ENCODE measurements at places on chromosomes 2 and 18.

GRCh38 chr2:44137048-44137447 lies 31.6 kb upstream of the PPM1B start:
- DNase-seq, result no peak

DNA sequence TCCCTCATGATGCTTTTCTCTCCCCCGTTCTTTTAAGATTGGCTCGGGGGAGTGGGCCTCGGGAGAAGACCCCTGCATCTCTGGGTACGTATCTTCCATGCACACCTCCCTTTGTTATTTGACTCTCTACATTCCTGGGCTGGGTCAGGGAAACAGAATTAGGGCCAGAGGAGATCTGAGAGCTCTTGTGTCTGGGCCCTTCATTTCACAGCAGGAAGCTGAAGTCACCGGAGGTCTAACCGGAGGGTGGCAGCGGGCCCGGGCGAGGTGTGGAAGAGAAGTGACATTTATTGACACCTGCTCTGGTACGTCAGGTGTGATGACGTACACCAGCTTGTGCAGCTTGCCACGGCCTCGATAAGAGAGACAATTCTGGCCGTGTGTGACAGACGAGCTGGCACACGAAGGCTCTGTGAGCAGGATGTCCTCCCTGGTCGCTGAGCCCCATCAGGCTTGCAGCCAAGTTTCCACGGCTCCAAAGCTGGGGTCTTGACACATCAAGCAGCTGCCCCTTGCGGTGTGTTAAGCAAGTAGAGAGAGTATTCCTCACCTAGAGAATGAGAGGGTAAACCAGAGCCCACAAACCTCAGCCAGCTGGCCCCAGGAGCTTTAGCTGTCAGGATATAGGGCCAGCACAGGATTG lies 30.4 kb downstream of the TOGARAM2 start:
- DNase-seq, result no peak

- DNase-seq, result peak; percentile 44
These were observed 383.1 kb downstream of the TSN start for GRCh38 chr2:122138561-122138960.

DNA sequence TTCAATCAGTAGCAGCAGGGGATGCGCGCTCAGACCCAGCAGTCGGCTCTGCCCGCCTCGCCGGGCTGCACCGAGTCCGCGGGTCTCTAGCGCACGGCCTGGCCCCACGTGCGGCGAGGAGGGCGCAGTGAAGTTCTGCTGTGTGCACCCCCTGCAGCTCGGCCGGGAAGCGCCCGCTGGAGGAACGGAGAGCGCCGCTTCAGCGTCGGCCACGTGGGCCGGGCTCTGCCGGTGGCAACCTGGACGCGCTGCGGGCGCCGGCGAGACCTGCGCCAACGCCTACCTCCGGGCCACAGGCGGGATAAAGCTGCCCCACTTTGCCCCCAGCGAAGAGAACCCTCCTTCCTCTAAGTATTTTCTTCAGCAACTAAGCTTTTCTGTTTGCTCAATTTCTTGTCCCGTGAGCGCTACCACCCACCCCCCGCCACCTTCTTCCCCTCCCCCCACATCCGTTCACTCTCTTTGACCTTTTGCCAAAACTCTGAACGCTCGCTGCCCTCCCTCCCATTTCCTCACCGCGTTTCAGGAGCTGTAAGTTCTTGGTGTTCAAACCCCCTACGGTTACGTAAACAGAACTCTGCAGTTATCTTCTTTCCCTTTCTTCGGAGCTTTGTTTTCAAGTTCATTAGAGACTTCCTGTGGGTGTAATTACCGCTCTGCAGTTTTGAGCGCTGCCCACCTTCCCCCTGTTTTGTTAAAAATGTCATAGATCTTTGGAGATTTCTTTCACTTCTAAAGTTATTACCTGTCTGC lies 42.6 kb upstream of the EDAR start:
- peak; percentile 52 for DNase-seq

DNA sequence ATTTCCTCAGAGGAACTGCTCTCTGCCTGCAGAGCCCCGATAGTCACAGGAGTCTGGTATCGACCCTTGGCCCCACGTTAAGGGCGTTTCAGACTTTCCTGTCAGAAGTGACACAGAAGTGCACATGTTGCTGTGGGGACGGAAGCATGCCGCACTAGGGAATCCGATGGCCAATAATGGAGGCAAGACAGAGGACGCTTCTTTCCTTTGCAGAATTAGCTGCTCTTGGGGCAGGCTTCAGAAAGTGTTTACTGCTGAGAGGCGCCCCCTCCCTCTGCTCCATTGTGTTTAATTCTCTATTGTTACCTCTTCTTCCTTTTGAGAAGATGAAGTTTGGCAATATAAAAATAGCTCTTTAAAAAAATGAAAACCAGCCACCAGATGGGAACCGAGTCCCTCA lies 118.6 kb upstream of the EML6 start:
- no peak for DNase-seq

GRCh38 chr2:152962446-152962845 lies 244.0 kb downstream of the ARL6IP6 start:
- no peak for DNase-seq

DNA sequence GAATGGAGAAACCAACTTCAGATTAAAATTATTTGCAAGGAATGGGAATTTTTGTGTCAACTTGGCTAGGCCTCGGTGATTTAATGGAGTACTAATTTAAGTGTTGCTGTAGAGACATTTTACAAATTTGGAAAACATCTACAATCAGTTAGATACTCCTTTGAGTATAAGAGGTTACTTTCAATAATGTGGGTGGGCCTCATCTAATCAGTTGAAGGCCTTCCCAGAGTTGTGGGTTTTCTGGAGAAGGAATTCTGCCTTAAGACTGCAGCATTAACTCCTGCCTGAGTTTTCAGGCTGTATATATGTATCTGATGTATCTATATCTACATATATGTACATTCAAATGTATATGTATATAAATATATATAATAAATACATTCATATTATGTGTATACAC lies 47.6 kb upstream of the ABCA12 start:
- no peak for DNase-seq

DNA sequence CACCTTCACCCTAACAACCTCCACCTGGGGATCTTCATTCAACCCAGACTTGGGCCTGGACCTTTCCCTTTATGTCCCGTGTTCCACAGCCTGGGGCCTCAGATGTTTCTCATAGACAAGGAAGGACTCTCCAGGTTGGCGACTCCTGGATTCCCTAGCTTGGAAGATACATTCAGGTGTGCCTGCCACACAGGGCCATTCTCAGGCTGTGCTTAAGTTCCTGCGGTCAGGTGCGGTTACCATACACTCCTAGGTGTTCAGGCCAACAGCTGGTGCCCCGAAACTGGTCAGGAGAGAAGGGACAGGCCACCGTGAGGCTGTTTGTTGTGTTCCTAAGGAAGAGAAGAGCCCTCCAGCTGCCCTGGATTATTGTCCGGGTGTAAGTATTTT lies 15.6 kb downstream of the SLC4A3 start:
- no peak for DNase-seq

DNA sequence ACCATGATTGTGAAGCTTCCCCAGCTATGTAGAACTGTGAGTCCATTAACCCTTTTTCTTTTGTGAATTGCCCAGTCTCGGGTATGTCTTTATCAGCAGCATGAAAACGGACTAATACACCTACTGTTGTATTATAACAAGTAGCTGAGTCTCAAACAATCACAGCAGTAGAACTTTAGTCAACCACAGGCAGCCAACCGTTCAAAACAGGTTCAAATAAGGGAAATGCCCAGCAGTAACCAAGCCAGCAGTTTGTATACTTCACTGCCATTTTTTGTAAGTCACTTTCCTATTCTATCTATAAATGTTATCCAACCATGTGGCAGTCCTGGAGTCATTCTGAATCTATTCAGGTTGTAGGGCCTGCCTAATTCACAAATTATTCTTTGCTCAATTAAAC lies 1560.6 kb upstream of the SLC39A10 start:
- DNase-seq, result no peak

DNA sequence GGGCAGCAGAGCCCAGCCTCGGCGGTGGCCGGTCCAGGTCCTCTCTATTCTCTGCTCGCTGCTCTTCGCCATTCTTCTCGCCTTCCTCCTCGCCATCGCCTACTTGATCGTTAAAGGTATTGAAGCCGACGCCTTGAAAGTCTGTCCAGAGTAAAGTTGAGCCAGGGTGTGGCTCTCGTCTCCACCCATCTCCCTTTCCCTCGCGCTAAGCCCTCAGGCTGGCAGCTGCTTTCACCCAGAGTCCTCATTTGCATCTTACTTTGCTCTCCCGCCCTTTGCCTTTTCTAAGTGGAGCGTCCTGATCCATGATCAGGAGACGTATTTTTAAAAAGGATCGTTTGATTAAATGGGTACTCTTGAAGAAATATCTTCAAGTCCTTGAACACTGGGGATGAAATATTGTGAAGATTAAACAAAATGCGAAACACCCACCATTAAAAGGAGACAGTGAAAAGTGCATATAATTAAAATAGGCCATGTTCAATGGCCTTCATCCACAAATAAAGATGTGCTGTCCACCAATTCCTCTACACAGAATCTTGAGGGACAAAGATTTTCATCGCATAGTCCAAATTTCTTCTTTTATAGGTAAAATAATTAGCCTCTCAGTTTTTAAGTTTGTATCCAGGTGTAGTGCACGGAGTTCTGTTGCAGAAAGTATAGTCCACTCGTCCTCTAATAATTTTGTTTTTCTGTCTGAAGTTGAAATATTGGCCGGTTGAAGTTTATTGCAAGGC lies 657 bp downstream of the ARL6IP6 start:
- DNase-seq, result peak; percentile 53

All from WTC11 (cell line).